NCI-H1694 (cell line): ENCODE measurements at places on chromosomes 2 and 18.

DNA sequence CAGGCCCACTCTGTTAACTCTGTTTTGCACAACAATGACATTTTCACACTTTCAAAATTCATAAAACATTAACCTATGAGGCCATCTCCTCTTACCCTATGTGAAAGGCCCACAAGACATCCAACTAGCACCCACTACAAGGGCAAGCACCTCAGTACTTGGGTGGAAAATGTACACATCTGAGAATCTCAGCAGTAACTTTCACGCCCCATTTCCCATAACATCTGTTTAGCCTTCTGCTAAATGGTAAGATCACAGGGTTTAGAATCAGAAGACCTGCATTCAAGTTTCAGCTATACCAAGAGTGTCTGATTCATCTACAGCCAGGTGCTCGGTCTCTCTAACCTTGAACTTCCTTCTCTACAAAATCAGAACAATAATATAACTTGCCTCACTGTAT lies 89.2 kb downstream of the SP100 start:
- no peak for DNase-seq

GRCh38 chr18:5894611-5895298 lies 567 bp downstream of the TMEM200C start:
- no peak for DNase-seq

DNA sequence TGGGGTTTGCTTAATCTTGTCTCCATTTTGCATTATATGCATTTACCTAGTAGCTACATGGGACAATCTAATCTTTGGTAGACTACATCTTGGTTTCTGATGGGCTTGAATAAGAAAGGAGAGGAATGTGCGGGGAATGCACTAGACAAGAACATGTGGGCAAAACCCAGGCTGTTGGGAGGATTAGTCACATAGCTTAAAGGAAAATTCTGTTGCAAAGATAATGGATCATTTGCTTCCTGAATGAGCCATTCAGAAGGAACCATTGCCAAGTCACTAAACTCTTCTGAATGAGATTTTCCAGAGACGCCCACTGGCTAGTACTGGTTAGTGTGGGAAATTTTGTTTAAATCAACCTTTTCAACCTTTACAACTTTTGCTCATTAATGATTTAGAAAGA lies 84.8 kb downstream of the OSBPL6 start:
- no peak for DNase-seq

DNA sequence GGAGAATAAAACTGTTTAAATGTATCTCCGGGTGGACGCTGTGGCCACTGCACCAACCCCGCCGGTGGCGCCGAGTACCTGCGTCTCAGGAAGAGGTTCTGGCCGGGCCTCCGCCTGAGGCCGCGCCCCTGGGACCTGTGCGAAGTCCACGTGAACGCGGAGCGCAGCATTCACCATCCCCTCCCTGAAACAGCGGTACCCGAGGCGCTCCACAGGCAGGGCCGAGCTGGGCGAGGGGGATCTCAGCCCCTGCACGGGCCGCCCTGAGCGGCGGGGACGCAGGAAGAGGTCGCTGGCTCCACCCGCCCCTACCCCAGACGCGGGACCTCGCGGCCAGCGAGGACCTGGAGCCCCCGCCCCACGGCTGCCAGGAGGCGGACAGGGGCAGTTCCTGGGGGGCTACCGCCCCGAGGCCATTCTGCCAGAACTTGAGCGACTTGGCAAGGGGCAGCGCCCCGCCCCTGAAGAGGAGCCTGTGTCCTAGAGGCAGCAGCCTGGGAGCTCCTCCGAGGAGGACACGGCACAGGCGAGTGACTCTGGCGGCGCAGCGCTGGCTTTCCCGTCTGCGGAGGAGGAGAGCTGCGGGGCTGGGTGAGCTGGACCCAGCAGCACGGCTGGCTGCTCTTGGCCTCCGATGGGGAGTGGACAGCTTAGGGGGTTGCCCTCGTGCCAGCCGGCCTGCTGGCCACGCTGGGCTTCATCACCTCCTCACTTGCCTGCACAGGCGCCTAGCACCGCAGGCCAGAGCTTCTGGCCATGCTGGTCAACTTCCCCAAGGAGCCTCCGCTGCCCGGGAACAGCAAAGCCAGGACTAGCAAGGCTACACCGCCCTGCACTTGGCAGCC lies 9.7 kb upstream of the TEKT4 start:
- no peak for DNase-seq

GRCh38 chr2:15867194-15868171 lies 72.9 kb upstream of the MYCN start:
- no peak for DNase-seq
